ENCODE measurements at places on chromosomes 5 and 9. TPM values are rescaled to one million over a fixed set of nuclear protein-coding genes. Genes with fewer than 3 reads are reported as not detected.

DNA sequence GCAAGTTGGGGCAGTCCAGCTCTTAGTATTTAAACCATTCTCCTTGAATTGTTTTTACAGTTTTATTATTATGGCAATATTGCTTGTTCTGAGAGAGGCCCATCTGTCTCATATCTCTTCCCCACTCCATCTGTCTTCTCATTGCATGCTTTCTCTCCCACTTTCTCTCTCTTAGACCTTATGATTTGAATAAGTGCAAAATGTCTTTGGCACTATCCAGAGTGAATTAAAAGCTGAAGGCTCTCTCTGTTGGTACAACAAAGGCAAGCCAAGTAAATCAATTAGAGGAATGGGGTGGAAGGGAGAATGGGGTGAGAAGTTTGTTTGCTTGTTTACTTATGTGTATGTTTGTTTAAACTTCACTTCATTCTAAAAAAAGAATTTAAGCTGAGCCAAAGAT lies 195.3 kb upstream of the RFX3 start:
- DNase-seq = no peak

GRCh38 chr5:117488976-117489500 lies 914.4 kb upstream of the SEMA6A start:
- no peak for DNase-seq

GRCh38 chr9:115946530-115946929 lies 207.1 kb upstream of the PAPPA start:
- DNase-seq = no peak

DNA sequence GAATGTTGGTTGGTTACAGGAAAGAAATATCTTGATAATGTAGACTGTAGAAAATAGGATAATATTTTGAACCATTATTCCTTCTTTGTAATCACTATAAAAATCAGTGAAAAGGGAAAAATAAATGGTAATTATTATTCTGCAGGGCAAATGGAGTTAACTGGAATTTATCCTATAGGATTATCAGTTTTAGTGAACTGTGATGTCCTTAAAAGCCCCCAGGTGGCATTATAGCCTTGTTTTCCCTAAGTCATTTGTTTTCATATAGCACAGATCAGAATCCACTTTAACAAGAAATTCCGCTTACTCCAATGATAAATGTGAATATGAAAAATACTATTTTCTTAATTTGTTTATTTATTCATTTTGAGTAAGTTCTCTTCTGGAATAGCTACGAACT lies 26.2 kb upstream of the WDR41 start:
- DNase-seq = no peak

GRCh38 chr9:133304158-133304470 lies 29.1 kb upstream of the ABO start:
- DNase-seq = no peak

DNA sequence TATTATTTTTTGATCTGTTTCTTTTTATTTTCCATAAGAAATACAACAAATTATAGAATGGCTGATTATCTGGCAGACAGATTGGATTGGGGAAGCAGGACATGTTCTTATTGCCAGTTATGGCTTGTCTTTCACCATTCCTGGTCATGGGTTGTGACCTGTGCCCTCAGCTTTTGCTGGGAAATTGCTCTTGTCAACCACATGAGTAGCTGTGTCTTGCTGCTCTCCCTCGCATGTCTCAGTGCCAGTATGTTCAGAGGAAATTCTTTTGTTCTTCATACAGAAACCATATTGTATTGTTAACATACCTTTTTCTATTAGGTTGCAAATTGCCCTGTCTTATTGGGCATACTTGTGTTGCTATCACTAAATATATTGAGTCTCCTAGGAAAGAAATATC lies 344.1 kb downstream of the OSTF1 start:
- no peak for DNase-seq

Gene NTRK2
- 0.08 TPM for total RNA-seq

Gene MEIKIN
- total RNA-seq = not detected

Gene ESM1
- not detected for total RNA-seq

Gene RASEF
- total RNA-seq = 4.3 TPM

All from H1 (cell line).